ENCODE measurements at places on chromosomes 3 and 15.

GRCh38 chr15:96535148-96535547, 204.6 kb downstream of the NR2F2 start:
- DNase-seq: no peak

- peak; percentile 13 for DNase-seq
Observed at GRCh38 chr15:73851689-73852088, 21.7 kb upstream of the TBC1D21 start.

DNA sequence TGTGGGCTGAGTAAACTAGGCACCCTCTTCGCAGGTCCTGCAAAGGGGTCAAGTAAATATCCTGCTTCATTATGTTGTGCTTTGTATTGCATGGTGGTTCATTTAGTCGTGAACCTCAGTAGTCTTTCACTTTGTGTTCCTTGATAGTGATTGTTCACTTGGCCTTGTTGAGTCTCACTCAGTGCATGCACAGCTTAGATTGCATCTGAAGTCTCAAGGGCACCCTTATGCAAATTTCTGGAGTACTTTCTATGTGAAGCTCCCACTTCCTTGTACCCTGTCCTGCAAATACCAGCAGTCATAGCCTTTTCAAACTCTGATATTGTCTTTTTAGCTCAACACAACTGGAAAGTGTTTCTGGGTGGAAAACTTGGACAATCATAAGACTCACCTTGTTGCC, 519.2 kb downstream of the NAALADL2 start:
- no peak for DNase-seq

GRCh38 chr15:55555089-55555488, 33.1 kb downstream of the PYGO1 start:
- DNase-seq: no peak

DNA sequence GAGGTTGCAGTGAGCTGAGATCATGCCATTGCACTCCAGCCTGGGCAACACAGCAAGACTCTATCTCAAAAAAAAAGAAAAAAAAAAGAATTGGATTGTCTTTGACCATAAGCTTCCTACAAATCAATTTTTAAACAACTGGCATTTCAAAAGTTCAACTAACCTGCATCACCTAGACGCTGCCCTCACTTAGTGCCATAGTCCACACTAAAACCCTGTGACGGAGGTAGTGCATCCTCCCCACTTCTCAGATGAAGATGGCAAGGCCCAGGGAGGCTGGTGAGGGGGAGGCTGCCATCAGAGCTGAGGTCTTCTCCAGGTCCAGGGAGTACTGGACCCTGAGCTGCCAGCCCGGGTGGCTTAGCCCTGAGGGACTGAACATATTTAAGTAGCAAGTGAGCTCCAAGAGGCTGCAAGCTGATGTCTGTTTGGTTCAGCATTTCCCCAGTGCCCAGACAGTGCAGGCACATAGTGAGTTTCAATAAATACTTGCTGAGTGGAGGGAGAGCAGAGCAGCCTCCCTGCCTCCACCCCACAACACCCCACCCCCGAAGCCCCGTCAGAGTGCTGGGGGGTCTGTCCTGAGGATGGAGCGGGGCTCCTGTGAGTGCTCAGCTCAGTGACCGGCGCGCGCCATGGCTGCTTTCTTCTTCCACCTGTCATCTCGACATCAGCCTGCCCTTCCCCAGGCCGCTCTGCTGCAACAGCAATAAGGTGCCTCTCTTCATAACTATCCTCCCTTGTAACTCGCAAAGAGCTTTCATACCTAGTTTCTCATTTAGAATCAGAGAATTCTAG, 52.8 kb downstream of the MGLL start:
- no peak for DNase-seq

DNA sequence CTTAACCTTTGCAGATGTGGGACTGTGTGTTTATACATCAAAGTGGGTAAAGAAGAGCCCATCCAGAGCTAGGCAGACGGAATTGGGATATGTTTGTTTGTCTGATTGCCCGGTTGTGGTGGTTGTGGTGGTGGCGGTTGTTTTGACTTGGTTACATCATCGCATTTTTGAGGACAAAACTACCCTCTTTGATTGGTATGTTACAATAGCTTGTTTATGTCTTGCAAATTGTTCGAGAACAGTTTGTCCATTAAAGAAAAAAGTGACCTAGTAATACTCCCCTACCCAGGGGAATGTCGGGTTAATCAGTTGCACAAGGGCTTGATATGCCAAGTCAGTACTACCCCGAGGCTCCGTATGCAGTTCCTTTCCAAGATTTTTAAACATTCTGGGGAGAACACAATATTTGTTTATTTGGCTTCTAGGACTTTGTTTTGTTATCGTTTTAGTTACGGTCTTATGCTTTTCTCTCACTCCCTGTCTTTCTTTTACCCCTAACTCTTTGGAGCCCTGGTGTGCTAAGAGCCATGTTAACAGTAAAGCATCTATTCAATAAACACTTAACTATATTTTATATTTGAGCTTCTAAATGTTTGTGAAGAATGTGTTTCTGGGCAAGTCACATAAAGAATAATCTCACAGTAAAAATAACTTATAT, 315.4 kb downstream of the LPP start:
- DNase-seq: no peak

- DNase-seq: no peak
Observed at GRCh38 chr3:56933803-56934202, 126.7 kb upstream of the SPATA12 start.

- DNase-seq: no peak
Observed at GRCh38 chr3:339351-339750, 142.8 kb downstream of the CHL1 start.

DNA sequence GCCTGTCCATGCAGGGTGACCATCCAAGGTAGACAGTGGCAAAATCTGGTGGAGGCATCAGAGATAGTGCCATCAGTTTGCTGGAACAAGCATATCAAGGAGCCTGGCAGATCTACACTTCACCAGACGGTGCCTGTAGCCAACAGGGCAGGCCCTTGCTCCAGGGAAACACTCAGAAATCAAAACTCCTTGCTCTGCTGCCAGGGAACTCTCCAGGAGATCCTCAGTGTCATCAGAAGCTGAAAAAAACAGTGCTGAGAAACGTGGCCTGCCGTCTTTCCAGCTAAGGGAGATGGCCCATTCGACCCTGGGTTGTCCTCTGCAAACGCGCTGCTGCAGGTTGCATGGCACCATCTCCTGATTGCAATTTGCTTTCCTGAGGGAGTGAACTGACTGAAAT, 30.5 kb upstream of the ATP13A3 start:
- DNase-seq: no peak

DNA sequence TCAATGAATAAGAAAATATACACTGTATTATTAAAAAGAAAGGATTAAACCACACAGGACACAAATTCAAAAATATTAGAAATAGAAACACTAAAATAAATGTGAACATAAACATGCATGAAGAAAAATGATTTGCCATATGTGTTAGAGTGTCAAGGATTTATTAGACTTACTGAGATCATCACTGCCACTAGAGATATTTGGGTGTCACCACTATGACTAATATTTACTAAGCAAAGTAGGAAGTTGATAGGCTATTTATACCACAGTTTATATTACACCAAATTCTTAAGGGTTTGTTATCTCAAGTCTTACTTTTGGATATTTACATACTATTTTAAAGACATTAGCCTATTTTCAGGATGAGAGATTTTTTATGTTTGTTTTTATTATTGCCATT, 575.0 kb upstream of the SGO1 start:
- DNase-seq: no peak

DNA sequence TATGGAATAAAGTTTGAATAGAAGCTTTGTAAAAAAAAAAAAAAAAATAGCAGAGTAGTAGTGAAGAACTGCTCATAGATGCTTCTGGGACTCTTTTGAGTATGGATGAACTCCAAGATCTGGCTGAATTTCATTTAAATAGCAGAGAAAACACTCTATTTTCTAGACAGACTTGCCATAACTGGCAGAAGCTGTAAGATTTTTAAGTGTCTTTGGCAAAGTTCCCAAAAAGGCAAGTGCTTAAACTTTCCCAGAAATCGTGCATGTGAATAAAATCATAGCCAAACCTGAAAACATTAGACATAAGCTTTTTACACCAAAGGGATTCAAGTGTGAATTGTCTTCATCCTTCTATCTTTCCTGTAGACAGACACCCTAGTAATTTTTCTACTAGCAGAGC, 110.3 kb upstream of the MITF start:
- no peak for DNase-seq

DNA sequence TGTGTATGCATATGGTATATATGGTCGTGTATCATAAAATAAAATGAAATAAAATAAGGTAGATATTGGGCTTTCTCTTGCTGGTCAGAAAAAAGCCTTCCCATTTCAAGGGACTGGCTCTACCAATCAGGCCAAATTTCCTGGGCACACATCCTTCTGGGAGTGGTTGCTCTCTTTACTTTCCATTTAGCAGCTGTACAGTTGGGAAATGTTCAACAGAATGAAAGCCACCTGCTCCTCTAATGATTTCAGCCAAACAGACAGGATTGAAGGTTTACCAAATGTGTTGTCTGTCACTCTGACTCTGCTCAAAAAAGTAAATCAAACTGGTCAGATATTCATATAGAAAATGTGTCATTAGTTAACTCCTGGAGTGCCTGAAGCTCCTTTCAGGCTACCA, 380.4 kb downstream of the ROBO2 start:
- DNase-seq: no peak

GRCh38 chr3:175005193-175005592, 146.1 kb downstream of the NAALADL2 start:
- DNase-seq: no peak

DNA sequence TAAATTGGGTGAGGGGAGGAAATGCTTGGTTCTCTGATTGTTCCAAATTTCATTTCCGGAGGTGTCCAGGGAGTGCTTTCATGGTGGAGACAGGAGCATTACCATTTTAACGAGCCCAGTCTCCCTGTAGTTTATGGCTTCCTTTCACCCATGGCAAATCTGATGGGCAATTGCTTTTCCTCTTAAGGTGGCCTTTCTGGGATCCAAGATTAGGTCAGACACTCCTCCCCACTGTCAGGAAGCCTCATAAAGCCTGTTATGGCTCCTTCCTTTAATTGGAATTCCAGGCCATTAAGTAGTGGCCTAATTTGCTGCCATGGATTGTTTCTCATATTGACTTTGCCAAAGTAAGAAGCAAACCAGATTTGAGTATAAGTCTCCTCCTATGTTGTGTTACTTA, 157.8 kb downstream of the PDCD6IP start:
- DNase-seq: no peak

GRCh38 chr15:57476533-57476975, 100.2 kb downstream of the CGNL1 start:
- no peak for DNase-seq

GRCh38 chr15:31359702-31360111, 33.1 kb downstream of the KLF13 start:
- DNase-seq: no peak

DNA sequence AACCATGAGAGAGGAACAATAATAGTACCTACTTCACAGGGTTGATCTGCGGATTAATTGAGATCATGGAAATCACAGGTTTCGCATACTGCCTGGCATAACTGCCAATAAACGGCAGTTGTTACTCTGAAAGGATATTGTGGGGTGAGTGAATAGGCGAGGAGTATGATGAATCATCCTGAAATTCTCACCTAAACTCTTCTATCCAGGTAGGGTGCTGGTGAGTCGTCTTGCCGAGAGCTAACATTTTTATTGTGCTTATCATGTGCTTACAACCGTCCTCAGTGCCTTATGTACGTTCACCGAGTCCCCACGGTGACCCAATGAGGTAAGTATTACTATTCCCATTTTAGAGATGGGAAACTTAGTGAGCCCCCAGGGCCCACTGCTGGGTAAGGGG, 52.4 kb upstream of the SRGAP3 start:
- DNase-seq: no peak

- peak; percentile 78 for DNase-seq
Observed at GRCh38 chr3:49723296-49723627, 489 bp downstream of the GMPPB start.

DNA sequence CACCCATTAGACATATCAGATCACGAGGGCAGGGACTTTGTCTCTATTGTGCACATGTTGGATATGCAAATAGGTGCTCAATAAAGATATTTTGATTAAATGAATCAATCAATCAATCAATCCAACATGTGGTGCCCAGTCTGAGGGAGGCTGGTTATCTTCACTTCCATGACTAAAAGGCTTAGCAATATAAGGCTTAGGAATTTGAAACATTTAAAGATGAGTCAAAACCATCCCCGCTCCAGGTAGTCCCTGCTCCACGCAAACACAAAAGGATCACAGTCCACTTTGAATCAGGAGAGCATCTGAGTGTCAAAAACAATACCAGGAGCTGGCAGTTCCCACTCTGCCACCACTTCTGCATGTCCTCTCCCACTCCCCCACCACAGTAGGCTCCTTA, 25.8 kb upstream of the PRICKLE2 start:
- DNase-seq: no peak

- DNase-seq: no peak
Observed at GRCh38 chr15:100663915-100664281, 61.5 kb downstream of the ASB7 start.

DNA sequence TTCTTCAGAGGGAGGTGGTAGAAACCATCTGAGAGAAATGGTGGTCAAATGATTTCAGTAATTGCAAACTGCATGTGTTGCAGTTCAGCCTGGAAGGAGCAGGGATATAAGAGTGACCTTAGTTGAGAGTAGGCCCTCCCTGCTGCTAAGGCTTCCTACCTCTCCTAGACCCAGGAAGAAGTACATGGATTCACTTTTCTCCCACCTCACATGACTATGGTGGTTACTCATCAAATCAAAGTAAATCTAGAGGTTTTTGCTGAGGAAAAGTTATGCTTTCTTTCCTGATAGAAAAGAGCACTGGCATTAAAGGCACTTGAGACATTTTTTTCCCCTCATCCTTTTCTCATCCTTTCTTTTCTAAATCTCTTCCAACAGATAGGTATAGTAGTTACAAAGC, 43.2 kb upstream of the LEKR1 start:
- DNase-seq: no peak

DNA sequence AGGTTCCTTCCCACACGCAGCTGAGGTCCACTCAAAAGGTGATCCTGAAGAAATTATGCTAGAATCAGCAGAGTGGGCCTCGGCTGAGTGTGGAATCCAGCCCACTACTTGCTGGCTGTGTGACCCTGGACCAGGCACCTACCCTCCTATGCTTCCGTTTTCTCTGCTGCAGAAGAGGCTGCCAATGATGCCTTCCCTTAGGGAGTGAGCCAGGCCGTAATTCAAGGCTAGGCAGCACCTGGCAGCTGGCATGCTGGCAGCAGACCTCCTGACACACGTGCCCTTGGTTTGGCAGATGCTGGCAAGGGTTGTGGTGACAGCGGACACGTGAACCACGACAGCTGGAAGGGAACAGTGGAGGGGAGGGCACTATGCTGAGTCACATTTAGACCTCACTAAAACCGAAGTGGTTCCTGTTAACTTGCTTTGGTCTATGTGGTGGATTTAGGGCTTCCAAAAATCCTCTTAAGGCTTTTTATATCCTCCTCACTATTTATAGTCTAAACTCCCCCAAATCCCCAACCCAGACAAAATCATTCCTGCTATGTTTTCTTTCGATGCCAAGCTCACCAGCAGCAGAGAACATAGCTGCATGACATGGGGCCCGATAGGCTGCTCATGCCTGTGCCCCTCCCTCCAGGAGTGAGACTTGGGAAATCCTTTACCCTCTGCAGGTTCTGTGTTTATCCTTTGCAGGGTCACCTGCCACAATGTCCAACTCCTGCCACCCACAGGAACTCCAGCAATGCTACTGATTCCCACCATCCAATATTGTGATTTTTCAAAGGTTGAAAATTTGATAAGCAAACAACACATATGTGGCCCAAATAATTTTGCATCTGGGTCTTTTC, 10.6 kb upstream of the PCSK6 start:
- DNase-seq: no peak

Data from B cell (primary cell).